ENCODE measurements at places on chromosomes 4 and X.

- DNase-seq: no peak
These were observed 3.9 kb upstream of the PDLIM5 start for GRCh38 chr4:94447754-94448411.

DNA sequence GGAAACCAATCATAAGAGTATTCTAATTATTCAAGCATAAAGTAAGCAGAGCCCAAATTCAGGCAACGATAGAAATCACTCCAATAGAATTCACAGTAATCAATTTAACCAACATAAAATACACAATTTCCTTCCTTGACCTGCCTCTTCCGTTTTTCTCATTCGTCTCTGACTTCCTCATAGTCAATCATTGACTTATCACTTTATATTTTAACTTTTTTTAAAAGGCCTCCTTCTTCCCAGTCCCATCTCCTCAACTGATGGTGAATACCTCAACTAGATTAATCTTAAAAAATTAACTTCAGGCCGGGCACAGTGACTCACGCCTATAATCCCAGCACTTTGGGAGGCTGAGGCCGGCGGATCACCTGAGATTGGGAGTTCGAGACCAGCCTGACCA is 13.3 kb downstream of the CNOT6L start:
- DNase-seq: no peak

DNA sequence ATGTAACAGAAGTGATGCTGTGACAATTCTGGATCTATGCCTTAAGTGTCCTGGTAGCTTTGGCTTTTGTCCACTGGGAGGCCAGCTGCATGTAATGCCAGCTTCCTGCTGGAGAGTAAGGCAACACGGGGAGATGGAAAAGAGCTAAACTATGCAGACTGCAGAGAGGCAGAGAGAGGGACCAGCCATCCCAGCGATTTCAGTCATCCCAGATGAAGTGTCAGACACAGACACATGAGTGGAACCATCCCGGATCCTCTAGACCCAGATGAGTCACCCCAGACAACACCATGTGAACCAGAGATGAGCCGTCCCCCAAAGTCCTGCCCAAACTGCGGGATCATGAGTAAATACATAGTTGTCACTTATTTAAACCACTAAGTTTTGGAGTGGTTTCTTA is 14.6 kb downstream of the SRPX start:
- no peak for DNase-seq

DNA sequence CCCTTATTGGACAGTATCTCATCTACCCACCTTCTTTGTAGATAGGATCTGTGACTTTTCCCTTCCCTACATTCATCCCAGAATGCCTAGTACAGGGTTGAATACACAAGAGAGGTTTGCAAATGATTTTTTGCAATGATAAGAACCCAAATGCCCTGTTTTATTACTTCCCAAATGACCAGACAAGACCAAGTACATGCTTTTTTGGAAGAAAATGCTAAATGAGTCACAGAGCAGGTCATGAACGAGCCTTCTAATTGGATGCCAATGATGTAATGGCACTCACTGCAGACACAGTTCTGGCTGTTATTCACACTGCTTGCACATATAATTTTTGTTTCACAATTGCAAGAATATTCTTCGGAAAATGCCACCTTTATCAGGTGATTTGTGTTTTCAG is 17.8 kb upstream of the GABRQ start:
- DNase-seq: no peak

- no peak for DNase-seq
These were observed 50.6 kb upstream of the RAPGEF2 start for GRCh38 chr4:159052315-159052714.

DNA sequence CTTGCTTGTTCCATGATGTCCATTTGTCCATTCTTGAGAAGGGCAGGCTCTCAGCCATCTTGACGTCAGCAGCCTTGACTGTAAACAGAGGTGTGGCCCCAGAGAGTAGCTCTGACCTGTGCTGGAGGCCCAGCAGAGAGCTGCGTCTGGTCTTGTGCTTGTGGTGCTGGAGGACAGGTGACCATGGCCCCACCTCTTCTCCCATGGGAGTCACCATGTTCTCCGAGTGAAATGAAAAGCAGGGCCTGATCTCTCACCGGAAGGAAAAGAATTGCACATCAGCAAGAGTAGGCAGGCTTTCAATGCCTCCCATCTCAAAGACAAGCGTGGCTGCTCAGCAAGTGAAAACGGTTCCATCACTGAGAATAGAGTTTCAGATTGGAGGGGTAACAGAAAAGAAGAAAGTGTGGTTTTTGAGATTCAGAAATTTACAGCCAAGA is 11.5 kb downstream of the PARM1 start:
- no peak for DNase-seq

DNA sequence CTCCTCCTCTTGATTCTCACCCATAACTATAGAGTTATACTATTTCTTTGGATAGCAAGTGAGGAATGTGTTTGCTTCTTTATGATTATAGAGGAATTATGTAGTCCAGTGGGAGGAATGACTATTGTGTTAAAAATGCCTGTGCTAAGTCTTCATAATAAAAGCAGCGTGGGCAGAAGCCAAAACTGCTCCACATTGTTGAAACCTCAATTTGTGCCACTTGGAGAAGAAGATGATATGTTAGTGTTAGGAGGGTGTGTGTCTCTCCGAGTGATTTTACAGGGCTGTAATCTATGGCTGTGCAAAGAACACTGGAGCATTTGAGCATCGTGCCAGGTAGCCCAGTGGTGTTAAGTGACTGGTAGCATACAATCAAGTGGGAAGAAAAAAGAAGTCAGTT is 74.3 kb downstream of the FRAS1 start:
- no peak for DNase-seq

GRCh38 chr4:52943677-52944076 is 81.6 kb downstream of the RASL11B start:
- no peak for DNase-seq

GRCh38 chrX:41043674-41044345 is 41.4 kb upstream of the USP9X start:
- no peak for DNase-seq
